ENCODE measurements at places on chromosomes 7 and 10.

DNA sequence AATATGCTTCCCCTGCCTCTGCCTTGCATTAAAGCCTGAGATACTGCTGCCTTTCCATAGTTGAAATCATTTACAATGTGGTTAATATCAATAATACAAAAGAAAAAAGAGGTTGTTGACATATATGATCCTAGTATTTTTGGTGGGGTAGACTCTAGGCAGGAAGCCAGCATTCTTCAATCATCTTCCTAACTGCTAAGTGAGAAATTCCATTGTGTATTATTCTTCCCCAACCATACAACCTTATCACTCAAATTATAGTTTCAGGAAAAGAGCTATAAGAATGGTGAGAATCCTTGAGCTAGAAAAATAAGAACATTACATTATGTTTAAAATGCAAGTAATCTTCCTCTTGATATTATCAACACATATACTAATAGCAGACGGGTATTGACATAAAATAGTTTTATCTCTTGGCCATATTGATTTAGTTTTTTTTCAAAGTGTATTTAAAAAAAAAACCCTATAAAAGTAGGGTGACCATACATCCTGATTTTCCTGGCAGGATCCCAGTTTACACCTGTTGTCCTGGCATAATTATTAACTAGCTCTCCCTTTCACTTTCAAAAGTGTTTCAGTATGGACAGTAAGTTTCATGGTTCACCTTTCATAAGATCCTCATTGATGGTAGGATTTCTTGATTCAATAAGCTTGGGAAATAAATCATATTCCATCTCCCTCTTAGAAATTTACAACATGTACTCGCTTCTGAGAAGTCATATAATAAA is 33.4 kb upstream of the WASL start:
- DNase-seq = no peak

DNA sequence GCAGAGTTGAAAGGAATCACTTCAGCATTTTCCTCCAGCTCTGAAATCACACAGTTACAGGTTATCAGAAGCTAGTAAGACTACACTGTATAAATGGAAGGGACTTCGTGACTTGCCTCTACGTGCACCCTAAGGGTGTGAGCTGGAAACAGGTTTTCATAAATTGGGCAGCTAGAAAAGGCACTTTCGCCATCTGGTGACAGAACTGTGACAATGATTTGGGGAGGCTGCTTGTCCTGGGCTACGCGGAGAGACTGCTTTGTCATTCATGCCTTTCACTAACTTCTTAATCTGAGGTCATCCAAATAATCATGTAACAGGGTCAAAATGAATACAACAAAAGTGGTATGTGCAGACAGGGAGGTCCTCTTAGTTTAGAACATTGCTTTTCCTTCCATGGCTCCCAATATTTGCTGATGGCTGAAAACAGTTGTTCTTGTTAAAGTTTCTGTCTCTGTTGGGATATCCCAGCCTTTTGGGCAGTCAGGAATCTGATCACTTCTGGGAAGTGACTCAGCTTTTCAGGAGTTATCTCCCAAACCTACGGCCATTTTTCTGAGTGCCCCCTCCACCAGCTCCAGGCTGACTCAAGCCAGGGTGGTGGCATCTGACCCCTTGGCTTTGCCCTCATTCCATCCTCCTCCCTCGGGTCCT is 17.8 kb downstream of the VWC2 start:
- peak; percentile 76 for DNase-seq

DNA sequence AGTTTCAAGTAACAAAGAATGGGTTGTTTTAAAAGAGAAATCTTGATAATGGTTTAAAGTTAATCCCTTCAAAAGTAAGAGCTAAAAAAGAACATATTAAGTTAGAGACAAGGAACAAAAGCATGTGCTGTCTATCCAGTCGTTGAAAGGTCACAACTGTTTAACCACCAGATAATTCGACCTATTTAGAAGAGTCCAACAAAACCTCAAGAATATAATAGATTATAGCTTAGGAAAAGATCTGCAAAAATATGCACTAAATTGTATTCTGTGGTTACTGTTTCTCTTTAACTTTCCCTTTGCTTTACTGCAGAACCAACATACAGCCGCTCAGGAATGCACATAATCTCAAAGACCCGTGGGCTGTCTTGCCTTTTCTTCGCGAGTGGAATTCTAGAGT is 74.9 kb downstream of the PCGF5 start:
- no peak for DNase-seq

- DNase-seq = no peak
Observed at GRCh38 chr7:7639421-7639820, 1.1 kb upstream of the UMAD1 start.

GRCh38 chr7:73799282-73800141 is 29.4 kb upstream of the CLDN3 start:
- peak; percentile 22 for DNase-seq

GRCh38 chr7:100632951-100633717 is 8.2 kb downstream of the TFR2 start:
- peak; percentile 47 for DNase-seq

DNA sequence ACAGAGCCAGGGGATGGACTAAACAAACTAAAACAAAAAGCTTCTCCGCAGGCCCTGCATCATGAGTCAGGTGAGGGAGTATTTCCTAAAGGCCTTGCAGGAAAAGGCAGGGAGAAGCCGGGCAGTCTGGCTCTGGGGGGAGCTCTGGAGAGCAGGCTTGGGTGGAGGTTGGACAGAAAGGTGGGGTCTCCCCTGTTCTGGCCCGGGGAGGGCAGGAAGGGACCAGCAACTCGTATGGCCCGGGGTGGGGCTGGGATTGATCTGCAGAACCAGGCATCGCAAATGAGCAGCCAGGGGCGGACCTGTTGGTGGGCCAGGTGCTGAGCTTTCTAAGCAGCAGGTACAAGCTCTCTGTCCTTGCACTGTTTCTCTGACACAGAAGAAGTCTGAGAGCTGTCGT is 235.2 kb downstream of the TCERG1L start:
- no peak for DNase-seq

DNA sequence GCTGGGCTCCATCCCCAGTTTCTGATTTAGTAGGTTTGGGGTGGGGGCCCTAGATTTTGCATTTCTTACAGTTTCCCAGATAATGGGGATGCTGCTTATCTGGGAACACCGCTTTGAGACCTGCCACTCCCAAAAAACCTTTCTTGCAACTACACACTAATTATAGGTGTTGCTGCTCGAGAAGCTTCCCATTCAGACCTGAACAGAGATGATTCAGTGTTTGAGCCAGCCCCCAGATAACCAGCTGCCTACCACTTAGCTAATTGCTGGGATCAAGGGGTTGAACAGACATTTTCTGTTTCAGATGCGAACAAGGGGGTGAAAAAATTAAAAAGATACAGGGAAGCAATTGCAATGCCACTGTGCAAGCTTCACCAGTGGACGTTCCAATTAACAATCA is 448.5 kb downstream of the KCNMA1 start:
- DNase-seq = no peak

DNA sequence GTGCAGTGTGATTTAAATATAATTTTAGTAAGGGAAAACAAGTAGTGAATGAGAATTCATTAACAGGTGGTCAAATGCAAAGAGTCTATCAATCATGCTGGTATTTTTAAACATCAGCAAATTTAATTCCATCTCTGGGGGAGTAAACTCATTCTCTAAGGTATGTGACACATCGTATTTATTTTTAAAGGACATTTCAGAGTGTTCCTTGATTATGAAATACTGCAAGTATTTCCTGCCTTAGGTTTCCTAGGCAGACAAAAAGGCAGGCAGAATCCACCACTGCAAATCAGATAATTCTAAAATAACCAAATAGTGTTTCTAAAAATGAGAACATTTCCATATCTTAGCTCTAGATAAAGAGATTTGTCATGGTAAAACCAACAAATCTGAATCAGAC is 193.8 kb downstream of the LRRTM3 start:
- DNase-seq = no peak

- DNase-seq = no peak
Observed at GRCh38 chr7:114255404-114255841, 159.2 kb upstream of the FOXP2 start.

DNA sequence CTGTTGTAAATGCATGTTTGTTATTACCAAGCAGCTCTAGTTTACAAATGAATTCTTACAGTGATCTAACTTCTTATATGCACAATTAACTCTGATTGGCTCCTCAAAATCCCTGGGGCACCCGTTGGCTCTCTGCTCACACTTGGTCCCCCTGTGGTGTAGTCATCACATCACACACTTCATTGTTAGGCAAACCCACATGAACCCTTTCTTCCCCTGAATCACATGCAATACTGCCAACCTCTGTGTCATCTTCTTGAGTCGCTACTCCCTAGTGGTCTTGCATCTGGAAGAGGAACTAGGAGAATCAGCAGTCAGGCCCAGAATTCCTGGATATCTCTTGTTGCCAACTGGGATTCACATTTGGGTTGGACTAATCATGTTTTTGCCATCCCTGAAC is 73.1 kb downstream of the CD36 start:
- no peak for DNase-seq

GRCh38 chr7:2540641-2541051 is 14.7 kb downstream of the BRAT1 start:
- DNase-seq = no peak

- DNase-seq = no peak
Observed at GRCh38 chr7:14351167-14351566, 361.7 kb upstream of the ETV1 start.

GRCh38 chr10:67923551-67923950 is 39.1 kb downstream of the SIRT1 start:
- DNase-seq = no peak

DNA sequence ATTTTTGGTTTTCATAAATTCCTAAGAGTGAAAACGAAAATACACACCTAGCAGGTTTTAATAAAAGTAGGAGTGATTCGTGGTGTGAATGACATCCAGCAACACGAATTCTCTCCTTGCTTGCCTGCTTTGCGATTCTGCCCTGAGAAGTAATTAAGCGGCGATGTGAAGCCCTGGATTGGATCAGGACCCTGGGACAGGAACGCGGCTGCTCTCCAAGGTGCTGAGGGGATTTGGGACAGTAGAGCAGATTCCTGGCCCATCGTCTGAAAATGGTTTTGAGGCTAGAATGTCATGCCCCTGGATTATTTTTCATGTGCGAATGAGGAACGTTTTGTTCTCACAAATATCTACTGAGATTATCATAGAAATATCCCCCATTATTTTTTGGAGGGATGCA is 7.8 kb downstream of the NPS start:
- DNase-seq = peak; percentile 49

GRCh38 chr10:104317726-104318299 is 20.5 kb downstream of the ITPRIP start:
- no peak for DNase-seq

DNA sequence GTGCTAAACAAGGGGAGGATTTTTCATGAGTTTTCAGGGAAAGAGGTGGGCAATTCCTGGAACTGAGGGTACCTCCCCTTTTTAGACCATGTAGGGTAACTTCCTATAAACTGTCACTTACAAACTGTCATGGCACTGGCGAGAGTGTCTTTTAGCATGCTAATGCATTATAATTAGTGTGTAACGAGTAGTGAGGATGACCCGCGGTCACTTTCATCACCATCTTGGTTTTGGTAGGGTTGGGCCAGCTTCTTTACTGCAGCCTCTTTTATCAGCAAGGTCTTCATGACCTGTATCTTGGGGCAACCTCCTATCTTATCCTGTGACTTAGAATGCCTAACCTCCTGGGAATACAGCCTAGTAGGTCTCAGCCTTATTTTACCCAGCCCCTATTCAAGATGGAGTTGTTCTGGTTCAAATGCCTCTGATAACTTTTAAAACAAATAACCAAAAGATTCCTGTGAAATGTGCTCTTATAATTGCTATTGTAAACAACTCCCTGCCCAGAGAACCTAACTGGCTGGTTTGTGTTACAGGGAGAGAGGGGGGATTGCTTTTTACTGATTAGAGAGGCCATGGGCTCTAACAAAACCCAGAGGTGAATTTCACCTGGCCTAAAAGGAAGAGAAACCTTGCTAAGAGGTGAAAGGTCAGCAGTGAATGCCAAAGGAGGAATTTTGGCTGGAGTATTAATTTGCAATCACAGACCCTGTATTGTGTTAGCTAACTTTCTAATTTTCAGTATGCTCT is 64.3 kb downstream of the EEPD1 start:
- no peak for DNase-seq

GRCh38 chr10:68105820-68106219 is 3.5 kb upstream of the MYPN start:
- DNase-seq = no peak

- DNase-seq = peak; percentile 16
Observed at GRCh38 chr7:18693406-18693805, 197.9 kb downstream of the HDAC9 start.

- DNase-seq = peak; percentile 62
Observed at GRCh38 chr10:92839191-92840085, 8.9 kb upstream of the EXOC6 start.

- no peak for DNase-seq
Observed at GRCh38 chr10:14681305-14681704, 93.4 kb downstream of the FAM107B start.

GRCh38 chr7:149729983-149730801 is 43.2 kb downstream of the ZNF467 start:
- DNase-seq = no peak

DNA sequence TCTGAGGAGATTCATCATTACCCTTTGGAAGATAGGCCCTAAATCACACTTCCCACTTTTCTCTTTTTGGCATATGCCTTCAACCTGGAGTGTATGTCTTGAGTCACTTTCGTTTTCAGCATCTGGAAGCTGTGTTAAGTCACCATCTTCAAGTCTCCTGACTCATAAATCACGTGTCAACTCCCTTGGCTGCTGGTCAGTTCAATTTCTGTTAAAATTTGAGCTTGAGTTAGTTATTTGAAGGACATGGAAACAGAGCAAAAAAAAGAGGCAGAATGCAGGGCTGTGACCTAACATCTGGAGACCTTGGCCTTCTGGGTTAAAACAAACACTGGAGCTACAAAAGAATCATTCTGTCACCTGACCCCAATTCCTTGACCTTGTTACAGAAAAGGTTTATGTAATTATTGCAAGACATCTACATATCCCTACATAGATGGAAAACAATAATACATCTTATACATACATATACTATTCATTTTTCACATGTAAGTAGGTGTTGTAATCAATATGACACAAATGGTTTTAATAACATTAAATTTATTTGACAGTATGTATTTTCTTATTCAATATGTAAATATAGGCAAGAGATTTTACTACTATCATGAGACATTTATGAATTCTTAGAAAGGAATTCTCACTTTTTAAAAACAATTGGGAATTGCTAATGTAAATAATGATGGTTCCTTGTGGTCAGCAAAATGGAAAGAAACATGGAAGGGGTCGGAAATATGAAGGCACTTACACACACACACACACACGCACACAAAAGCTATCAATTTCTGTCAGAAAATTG is 169.7 kb upstream of the PHYHIPL start:
- DNase-seq = no peak

DNA sequence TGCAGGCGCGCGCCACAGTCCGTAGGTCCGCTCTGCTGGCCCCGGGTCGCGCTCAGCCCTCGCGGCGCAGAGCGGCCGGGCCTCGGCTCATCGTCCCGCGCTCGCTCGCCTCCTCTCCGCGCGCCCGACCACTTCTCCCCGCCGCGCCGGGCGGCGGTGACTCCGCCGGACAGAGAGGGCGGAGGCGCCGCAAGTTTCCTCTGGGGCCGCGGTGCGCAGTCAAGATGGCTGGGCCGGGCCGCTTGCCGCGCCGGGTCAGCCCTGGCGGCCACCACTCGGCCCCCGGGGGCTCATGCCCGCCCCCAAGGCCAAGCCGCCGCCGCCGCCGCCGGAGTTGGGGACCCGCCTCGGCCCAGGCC is 441 bp downstream of the FZD8 start:
- DNase-seq = peak; percentile 33
